CD4-positive, alpha-beta T cell treated with Interleukin-17A for 4 hours (primary cell): ENCODE measurements at places on chromosomes 7 and 10.
A peak's percentile ranks its signal among the peaks of the same experiment; 100 is the strongest.

DNA sequence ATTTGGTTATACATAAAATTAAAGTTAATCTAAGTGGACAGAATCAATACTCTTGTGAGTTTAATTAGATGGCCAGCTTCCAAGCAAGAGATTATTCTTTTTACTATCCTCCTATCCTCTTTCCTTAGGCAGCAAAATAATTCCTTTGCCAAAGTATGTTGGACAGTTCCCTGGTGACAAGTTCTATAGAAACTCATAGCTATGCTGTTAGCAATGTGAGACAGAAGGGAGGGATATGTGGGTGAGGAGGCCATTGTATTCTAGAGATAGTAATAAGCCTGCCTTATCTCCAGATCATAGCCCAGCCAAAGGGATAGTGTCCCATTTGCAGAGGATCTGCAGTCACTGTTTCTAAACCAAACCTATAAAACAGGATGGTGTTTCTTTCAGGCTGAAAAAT is 181.6 kb upstream of the HDAC9 start:
- DNase-seq, result no peak

GRCh38 chr10:124994573-124995473 is 52.9 kb downstream of the ZRANB1 start:
- DNase-seq, result no peak

DNA sequence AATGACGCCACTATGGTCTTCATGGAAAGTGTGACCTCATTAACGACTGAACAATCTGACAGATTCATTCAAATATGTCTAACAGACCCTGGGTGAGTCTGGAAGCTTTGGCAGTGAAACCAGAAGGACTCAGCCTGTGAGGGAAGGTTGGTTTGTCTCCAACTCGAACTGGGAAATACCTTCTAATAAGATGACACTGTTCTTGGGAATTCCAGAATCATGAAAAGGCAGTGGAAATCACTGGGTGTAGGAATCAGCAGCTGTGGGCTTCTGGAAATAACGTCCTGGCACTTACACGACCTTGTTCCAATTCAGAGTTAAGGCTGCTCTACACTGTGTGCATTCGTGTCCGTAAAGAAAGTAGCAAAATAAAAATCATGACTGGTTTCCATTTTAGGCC is 75.1 kb downstream of the DGKI start:
- no peak for DNase-seq

DNA sequence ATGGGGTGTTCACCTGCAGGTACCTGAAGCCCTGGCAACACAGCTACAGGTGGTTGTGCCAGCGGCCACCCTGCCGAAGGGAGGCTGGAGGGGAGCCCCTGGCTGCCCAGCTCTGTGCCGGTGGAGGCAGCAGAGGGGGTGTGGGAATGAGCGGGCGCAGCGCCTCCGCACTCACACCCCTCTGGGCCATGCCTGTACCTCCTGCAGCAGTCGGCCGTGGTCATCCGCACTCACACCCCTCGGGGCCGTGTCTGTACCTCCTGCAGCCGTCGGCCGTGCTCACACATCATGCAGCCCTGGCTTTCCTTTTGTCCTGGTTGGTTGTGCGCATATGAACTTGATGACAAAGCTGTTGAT is 1.7 kb downstream of the ZNF511 start:
- DNase-seq, result no peak

DNA sequence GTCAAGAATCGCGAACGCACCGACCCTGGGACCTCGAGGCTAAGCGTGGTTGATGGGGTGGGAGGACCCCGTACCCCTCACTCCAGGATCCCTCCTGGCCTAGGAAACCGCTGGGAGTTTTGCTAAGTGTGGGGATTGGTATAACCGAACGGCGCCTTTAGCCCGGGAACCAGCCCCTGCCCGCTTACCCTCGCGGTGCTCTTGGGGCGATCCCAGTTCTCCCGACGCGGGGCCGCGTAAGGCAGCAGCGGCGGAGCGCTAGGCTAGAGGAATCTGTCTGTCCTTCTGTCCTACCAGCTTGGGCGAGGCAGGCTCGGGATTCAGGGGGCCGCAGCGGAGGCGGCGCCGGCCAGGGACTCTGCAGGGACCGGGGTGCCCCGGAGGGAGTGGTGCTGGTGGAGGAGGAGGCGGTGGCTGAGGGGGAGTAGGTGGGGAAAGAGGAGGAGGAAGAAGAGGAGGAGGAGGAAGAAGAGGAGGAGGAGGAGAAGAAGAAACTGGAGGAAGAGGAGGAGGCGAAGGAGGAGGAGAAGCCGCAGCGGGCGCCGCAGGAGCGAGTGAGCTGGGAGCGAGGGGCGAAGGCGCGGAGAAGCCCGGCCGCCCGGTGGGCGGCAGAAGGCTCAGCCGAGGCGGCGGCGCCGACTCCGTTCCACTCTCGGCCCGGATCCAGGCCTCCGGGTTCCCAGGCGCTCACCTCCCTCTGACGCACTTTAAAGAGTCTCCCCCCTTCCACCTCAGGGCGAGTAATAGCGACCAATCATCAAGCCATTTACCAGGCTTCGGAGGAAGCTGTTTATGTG is 439 bp upstream of the EMX2 start:
- no peak for DNase-seq

GRCh38 chr10:54962134-54962900 is 161.3 kb upstream of the PCDH15 start:
- DNase-seq, result no peak

- no peak for DNase-seq
Observed at GRCh38 chr7:151442776-151443496, 3.0 kb upstream of the CRYGN start.

DNA sequence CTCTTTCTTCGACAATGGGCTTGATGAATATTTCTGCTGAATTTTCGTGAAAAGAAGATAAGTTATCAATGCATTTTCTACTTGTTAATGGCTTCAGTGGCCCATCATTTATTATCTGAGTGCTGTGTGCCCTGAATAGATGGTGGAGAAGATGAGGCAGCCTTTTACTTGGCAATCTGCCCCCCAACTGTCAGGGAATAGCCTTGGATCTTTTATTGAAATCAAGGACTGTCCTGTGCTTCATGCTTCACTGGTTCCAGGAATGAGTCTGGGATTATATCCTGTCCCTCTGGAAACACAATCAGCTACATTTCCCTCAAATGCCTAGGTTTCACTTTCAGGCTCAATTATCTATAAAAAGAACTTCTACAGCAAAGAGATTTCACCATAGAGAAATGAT is 75.9 kb upstream of the NXPH1 start:
- no peak for DNase-seq

GRCh38 chr10:69242852-69243212 is 22.7 kb downstream of the HKDC1 start:
- no peak for DNase-seq

- peak; percentile 16 for DNase-seq
Observed at GRCh38 chr7:471866-472639, 47.6 kb downstream of the PDGFA start.

GRCh38 chr10:116183733-116184511 is 89.1 kb downstream of the GFRA1 start:
- no peak for DNase-seq
